ENCODE measurements at places on chromosomes 7 and 10.

DNA sequence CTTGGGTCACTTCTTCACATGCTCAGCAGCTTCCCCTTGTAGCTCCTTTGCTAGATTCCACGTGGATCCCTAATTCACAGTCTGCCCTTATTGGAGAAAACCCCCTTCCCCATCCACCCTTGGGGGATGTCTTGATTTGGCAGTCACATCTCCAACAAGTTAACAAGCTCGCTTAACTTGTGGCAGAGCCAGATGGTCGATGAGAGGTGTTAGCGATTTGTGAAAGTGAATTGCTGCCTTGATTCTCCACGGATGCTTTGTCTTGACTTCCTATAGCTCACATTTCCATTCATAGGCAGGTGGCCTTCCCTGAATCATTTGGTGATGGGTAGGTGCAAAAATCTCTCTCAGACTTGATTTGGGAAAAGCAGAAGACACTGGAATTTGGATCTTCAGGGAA lies 387.9 kb downstream of the TCERG1L start:
- DNase-seq, result no peak

GRCh38 chr7:142139597-142140400 lies 28.3 kb downstream of the MGAM2 start:
- peak; percentile 78 for DNase-seq

DNA sequence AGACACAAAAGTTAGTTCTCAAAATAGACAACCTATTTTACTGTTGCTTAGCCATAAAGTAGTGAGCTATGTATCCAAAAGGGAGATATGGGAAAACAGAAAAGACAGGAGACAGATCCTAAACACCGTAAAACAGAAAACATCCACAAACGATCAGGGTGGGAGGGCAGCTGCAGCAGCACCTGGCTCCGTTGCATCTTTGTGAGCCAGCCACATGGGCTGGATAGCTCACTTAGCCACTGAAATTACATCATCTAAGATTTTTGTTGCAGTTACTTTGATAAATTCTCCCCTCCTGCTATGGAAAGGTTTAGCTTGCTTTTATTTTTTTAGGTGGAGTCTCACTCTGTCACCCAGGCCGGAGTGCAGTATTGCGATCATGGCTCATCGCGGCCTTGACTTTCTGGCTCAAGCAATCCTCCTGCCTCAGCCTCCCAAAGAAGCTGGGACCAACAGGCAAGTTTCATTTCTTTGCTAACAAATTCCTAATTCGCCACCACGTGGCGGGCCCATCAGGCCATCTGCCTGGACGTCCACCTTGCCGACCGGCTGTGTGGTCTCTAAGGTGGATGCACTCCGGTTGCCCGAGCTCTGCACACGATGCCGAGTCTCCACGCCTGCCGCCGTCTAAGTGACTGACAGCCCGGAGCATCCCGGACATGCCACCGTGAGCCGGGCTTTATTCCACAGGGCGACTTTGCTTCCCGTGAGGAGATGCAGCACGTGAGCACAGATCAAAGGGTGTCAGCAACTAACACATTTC lies 159.8 kb downstream of the DIP2C start:
- no peak for DNase-seq

- DNase-seq, result peak; percentile 49
Observed at GRCh38 chr7:75638594-75639070, 100.1 kb downstream of the HIP1 start.

- no peak for DNase-seq
Observed at GRCh38 chr7:157292770-157293412, 43.9 kb upstream of the DNAJB6 start.

GRCh38 chr10:129028451-129028850 lies 438.6 kb upstream of the MGMT start:
- DNase-seq, result no peak

DNA sequence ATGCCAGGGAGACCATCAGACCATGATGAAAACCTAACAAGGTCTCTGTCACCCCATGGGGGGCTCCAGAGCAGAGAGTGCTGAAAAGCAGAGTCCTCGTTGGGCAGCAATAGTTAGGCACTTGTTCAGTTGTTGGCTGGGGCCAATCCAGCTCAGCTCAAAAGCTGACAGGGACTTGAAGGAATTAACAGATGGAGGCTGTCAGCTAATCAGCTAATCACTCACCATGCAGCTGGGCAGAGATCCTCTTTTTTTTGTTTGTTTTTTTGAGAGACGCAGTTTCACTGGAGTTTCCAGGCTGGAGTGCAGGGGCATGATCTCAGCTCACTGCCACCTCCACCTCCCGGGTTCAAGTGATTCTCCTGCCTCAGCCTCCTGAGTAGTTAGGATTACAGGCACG lies 18.1 kb downstream of the CEP55 start:
- peak; percentile 45 for DNase-seq

- DNase-seq, result no peak
Observed at GRCh38 chr7:125668321-125668993, 738.8 kb upstream of the POT1 start.

DNA sequence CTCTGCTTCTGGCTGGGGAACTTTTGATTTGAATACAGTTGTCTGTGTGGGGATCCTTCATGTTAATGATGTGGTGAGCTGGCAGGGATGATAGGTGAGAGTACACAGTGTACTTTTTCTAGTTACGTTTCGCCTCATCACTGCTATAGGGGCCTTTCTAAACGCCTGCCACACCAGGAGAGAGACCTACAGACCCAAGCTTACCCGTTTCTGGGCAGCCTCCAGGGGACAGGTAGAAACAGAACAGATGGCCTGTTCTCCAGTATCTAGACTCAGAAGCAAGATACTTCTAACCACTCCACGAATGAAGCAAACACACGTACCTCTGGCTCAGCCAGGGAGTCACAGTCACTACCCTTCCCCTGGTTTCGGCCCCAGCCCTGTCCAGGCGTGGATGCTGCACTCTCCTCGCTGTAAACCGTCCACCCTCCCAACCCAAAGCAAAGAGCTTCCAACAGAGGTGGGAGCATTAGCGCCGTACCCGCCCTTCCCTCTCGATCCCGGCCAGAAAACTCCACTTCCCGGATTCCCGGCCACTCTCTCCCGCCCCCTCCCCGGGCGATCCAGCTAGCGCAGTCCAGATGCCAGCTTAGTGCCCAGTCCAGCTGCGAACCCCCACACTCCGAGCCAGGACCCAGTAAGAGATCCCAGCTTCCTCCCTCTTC lies 1.2 kb downstream of the CCDC6 start:
- DNase-seq, result no peak

GRCh38 chr10:79149662-79150443 lies 81.1 kb downstream of the ZMIZ1 start:
- no peak for DNase-seq

DNA sequence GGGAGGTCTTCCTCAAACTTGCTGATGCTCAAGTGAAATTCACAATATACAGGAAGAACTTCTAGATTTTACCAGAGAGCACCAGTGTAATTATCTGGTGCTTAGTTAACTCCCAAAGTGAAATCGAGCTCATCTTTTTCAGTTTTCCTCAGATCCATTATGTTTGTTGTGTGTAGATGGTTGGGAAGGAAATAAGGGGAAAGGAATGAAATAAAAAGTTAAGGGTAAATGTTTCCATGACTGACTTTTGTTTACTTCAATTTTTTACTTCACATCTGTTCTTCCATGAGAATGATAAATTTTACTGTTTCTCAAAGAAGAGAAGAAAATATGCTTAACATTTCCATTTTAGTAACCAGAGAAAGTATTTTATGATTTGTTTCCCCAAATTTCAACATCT lies 21.3 kb downstream of the FAM107B start:
- DNase-seq, result no peak

DNA sequence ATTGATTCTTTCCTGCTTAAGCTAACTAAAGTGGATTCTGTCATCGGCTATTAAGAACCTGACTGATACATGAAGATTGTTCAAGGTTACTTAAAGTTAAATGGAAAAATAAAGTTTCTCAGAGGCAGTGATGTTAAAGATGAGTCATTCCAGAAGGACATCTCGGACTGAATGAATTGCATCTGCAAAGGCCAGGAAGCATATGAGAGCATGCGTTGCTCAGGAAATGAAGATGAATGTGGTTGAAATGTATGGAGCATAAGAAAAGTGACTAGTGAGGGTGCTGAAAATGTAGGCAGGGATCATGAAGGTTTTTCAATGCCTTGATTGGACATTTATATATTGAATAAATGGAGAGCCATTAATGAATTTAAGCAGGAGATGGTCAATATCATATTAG lies 133.9 kb upstream of the GHITM start:
- no peak for DNase-seq

DNA sequence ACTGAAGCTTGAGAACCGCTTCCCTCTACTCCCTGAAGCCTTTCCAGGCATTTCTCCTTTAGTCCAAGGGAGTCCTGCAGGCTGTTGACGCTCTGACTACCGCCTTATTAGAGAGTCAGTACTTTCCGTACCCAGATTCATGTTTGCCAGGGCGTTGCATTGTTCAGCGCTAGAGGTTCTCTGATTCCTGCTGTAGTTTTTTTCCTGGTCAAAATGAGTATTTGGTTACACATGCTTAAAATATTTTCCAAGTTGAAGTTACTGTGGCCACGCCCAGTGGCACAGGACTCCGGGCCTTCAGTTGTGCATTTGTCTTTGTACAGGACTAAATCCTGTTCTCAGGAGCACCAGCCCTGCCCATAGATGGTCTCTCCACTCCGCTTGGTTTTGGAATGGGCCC lies 7.9 kb downstream of the MTURN start:
- DNase-seq, result no peak

GRCh38 chr7:157022681-157023588 lies 12.5 kb upstream of the MNX1 start:
- DNase-seq, result no peak

DNA sequence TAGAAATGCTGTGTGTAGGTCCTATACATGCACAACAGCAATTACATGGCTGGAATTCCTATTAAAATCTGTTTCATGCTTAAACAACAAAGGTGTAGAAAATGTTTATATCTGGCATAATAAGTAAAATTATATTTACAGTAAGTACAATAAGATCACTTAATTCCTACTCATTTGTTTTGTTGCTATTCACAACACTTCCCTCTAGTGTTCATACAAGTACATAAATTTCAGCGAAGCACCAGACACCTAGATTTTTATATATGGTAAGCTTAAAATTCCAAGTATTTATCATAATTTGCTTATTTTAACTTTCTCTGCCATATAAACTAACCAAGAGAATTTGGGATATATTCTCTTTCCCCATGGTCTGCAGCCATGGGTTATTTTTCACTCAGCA lies 51.8 kb upstream of the ANK3 start:
- DNase-seq, result no peak

GRCh38 chr7:94040254-94040653 lies 36.1 kb upstream of the BET1 start:
- DNase-seq, result no peak

DNA sequence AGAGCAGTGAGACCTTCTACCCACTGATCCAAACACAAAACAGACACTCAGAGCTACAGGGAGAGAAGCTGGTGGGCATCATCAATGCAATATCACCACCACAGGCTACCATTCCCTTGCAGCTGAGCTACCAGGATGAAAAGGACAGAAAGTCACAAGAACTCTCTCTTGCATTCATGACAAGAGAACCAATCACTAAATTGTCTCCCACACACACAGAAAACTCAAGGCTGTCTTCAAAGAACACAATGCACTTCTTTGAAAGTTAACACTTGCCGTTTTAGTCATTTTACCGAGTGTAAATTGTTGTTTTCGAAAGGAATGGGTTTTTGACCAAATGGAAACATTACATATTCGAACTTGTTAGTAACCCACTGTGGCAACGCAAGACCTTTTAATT lies 626.6 kb downstream of the SORCS1 start:
- DNase-seq, result no peak

- DNase-seq, result no peak
Observed at GRCh38 chr10:10782603-10783002, 235.1 kb upstream of the CELF2 start.

DNA sequence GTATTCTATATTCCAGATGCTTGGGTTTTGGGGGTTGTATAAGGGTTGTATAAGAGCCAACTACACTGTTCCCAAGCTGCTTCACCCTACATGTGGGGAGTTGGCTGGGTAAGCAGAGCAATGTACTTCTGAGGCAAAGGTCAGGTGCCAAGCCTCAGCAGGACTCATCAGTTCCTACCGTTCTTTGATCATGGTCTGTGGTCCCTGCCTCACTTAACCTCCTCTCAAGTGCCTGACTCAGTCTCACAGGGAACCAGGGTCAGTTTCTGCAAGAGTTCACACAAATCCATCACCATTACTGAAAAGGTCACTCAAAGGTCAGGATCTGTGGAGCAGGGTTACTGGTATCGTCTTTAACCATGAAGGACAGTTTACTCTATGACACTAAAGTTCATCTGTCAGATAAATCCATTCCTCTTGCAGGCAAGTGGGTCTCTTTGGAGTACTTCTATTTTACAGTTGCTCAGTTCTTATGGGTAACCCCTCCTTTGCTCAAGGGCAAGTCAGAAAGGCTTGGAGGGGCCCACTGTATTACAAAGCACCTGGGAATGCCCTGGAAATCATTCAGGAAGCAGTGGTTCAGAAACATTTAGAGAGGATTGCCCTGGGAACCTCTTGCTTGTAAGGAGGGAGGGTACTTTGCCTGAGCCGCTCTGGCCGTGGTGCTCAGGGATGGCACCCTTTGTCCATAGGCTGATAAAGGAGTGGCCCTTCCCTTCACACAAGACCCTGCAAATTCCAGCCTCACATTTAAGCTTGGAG lies 184.3 kb upstream of the CDCA7L start:
- no peak for DNase-seq

GRCh38 chr10:27715505-27715904 lies 30.1 kb downstream of the MKX start:
- DNase-seq, result peak; percentile 67

GRCh38 chr10:122962405-122962804 lies 8.4 kb upstream of the C10orf88 start:
- DNase-seq, result no peak

GRCh38 chr10:124830445-124830844 lies 28.8 kb downstream of the ABRAXAS2 start:
- DNase-seq, result no peak

DNA sequence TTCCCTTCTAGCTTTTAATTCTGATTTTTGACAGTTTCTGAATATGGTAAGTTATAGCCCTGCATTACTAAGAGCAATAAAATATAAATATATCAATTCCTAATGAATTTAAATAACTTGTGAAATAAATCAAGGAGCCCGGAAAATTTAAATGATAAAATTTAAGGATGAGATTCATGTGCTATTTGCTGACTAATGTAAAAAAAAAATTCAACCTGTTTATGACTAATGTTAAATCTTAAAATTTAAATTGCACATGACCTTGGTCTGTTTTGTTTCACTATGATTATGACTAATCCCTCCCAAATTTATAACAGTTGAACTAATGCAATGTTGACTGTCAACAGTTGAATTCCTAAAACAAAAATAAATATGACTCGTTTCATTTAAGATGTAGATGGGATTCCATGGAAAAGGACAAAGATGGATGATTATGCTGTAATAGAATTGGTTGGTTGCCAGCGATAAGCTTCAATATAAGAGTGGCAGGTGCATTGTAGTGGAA lies 419.9 kb downstream of the NRG3 start:
- DNase-seq, result no peak

All from NCI-H524 (cell line).